ENCODE measurements at places on chromosomes 5 and 9.

GRCh38 chr5:171951218-171951617 is 55.2 kb downstream of the FBXW11 start:
- no peak for DNase-seq

GRCh38 chr5:59332236-59332973 is 561.1 kb downstream of the PDE4D start:
- DNase-seq: no peak

- no peak for DNase-seq
Measured at GRCh38 chr9:127968700-127969383, 11.9 kb downstream of the EEIG1 start.

- no peak for DNase-seq
Measured at GRCh38 chr9:18601026-18601425, 127.1 kb downstream of the ADAMTSL1 start.

GRCh38 chr5:34516686-34517085 is 139.4 kb upstream of the RAI14 start:
- no peak for DNase-seq

GRCh38 chr5:35859101-35859661 is 2.5 kb downstream of the IL7R start:
- no peak for DNase-seq

- no peak for DNase-seq
Measured at GRCh38 chr5:32690666-32691065, 20.5 kb upstream of the NPR3 start.

GRCh38 chr5:83973925-83974815 is 253.5 kb upstream of the HAPLN1 start:
- no peak for DNase-seq

DNA sequence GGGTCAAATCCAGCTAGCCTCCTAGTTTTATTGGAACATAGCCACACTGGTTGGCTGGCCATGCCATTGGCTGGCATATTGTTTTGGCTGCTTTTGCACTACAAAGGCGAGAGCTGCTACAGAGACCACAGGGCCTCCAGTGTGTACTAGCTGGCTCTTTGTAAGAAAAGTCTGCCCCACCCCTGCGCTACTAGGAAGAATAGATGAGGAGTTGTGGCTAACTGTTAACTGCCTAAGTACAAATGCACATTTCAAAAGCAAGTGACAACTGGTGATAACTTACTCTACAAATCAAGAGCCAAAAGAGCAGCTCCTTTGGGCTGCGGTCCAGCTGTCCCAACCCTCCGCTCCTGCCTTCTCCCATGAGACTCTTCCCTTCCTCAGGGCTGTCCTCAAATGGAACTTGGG is 63.9 kb downstream of the SERINC5 start:
- no peak for DNase-seq
